ENCODE measurements at places on chromosomes 3 and 15.

DNA sequence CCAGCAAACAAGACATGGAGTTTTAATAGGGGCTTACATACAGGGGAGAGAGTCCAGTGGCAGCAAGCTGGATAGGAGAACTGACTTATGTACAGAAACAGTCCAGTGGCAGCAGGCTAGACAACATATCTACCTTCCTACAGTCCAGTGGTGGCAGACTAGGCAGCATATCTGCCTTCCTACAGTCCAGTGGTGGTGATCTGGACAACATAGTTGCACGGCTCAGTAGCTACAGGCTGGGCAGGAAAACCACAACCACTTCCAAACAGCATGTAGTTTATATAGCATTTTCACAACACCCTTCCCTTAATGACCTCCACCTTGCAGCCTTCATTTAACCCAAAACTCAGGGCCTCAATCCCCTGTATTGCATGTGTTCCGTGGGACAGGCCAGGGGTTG, 181.3 kb upstream of the EIF1B start:
- no peak for DNase-seq

DNA sequence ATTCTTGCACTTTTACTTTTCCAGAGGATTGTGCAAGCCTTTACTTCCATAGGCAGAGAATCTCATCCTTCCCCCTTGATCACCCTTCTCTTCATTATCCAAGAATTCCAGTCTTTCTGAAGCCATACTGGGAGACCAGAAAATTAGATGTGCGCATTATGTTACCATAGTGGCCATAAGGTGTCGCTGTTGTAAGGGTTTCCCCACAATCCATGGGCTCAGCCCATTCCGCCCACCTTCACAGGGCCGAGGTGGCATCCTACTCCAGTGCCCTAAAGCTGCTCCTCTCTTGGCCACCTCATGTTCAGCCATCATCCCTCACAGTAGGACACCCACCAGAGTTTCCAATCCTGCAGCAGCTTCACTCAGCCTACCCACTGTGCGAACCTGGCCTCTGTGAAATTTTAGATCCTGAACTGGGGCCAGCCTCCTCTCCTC, 35.0 kb downstream of the CTSH start:
- DNase-seq = peak; percentile 72

DNA sequence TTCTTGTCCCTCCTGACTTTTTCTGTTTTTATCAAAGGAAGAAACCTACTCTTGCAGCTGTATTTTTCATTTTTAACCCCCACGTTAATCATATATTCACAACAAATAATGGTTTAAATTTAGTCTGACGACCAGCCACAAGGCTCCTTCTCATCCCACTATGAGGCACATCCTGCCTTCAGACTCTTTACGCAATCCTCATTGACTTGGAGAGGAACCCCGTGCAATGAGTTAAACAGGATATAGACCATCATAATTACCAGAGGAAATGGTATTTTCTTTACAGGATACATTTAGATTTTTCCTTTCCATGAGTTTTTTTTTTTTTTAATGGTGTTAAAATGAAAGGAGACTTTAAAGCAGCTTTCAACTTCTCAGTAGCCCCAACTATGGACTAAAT, 68.5 kb downstream of the WWTR1 start:
- DNase-seq = no peak

DNA sequence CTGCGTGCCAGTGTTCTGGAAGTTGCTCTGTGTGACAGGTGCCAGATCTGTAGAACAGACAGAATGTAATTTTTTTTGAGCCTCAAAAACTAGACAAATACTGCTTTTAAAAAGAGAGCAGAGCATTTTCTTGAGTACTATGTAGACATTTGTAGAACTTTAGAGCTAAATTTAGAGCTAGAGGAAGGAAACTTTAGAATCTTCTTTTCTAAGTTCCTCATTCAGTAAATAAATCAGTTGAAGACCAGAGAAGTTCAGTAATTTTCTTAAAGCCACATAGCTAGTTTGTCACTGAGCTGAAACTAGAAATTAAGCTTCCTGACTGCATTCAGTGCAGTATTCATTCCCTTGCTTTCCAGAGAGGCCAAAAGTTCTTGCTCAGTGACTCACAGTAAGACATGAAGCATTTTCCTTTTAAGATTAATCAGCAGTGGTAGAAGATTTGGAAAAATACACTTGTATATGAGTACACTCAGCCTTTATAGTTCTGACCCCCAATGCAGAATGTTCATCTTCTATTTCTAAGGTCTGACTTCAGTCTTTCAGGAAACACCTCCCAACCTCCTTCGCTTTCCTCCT, 83.6 kb upstream of the TSEN2 start:
- DNase-seq = peak; percentile 73

DNA sequence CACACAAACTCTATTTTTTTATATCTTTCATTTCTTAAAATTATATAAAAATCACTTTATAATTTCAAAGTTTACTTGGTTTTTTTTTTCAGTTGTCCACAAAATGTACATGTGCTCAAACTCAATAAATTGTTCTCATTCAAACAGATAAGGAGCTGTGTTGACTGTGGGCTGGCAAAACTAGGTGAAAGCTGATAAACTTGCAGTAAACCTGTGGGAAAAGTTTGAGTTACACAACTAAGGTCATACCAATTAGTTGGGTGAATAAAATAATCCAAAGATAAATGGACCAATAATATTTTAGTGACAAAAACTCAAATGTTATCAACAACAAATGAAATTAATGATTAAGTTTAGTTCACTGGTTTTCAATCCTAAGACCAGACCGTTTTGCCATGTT, 12.6 kb upstream of the UPK1B start:
- no peak for DNase-seq

DNA sequence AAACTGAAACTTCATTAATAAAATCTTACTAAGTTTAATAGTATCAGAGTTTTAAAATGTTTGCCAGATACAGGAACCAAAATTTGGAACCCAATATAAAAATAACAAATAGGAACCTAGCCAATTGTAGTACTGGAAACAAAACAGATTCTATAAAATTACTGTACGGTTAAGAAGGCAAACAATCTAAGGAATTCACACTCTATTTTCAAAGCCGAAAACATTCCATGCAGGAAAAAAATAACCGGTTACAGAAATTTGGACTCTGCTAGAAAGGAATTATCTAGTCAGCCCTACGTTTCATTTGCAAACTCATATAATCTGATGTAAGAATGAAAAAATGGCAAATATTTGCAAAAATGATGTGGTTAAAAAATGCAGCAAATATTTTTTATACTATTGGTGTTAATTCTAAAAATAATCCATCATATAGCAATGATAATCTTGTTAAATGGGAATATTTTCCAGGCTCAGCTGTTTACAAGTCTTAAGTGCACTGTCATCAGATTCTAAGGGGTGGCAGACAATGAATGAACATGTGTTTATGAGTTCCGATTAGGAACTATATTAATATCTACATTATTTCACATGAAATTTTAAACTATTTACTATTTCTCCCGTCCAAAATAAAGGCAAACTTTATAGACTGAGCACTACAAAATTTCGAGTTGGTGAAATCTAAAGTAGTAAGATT, 58.1 kb downstream of the DCBLD2 start:
- DNase-seq = peak; percentile 45

DNA sequence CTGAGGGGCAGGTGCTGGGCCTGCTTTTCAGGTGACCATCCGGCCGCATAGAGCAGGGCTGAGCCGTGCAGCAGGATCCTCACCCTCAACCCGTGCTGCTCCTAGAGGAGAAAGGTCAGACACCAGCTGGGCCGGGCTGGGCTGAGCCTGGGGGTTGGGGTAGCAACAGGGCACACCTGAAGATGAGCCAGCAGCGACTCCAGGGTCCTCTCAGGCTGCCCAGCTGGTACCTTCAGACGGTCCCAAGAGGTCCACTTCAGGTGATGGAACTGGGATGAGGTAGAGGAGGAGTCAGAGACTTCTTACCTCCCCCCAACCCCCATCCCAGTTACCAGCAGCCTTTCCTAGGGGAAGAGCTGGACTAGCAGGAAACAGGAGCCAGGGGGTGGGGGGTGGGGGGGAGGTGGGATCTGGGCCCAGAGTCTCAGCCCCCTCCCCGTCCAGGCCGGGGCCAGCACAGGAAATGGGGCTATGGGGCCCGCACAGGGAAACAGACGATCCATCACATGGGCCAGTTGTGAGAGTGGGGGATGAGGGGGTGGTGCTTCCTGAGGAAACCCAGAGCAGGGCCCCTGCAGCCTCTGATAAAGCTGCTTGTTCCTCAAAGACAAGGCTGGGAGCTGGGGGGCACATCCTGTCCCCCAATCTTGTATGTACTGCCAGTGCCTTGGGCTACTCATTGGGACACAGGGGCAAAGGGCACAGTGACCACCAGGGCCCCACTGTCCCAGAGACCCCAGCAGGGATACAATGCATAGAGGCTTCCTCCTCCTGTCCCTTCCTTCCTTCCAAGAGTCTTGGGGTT, 3.0 kb downstream of the INKA1 start:
- no peak for DNase-seq
